ENCODE measurements at places on chromosomes 11 and 22.
A peak's percentile ranks its signal among the peaks of the same experiment; 100 is the strongest.

GRCh38 chr11:62757846-62758788, 3.3 kb upstream of the POLR2G start:
- no peak for DNase-seq

DNA sequence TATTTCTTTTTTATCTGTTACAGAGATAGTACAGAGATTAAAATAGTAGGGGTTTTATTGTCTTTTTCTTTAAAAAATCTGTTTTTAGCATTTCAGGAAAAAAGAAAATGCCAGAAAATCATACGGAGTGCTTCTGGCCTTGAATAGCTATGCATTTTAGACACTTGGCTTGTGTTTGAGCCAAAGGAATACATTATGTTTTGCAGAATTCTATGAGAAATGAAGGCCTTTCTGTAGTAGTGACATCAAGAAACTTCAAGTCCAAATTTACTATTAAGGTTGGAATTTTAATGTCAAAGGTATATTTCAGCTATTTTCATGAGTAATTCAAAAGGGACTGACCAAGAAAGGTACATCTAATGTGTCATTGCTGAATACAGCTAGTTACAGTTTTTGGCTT, 56.3 kb upstream of the DDI1 start:
- no peak for DNase-seq

DNA sequence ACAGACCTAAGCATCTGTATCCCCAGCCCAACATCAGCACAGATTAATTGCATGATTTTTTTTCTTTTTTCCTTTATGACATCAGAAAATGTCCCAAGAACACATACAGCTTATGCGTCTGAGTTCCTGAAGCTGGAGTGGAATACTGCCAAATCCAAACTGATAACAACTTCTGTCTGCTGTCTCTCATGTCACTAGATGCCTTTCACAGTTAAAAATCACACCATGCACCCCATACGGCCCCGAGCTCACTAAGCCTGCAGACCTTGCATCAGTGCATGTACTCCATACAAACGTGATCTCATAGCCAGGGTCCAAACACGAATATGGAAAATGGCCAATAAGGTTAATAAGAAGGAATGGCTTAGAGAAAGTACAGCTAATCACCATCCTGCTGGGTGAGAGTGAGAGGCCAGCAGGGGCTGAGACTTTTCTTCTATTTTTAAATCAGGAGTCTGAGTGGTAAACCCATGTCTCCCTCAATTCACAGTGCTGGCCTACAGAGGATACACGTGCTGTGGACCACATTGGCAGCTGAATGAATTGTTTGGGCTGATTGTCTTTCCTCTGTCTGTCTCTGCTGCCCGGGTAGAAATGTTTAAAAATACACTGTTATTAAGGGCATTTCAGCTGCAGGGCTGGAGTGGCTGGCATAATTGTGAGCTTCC, 350.6 kb upstream of the RAG2 start:
- DNase-seq: no peak

- no peak for DNase-seq
Observed at GRCh38 chr11:116240710-116241109, 532.1 kb downstream of the BUD13 start.

DNA sequence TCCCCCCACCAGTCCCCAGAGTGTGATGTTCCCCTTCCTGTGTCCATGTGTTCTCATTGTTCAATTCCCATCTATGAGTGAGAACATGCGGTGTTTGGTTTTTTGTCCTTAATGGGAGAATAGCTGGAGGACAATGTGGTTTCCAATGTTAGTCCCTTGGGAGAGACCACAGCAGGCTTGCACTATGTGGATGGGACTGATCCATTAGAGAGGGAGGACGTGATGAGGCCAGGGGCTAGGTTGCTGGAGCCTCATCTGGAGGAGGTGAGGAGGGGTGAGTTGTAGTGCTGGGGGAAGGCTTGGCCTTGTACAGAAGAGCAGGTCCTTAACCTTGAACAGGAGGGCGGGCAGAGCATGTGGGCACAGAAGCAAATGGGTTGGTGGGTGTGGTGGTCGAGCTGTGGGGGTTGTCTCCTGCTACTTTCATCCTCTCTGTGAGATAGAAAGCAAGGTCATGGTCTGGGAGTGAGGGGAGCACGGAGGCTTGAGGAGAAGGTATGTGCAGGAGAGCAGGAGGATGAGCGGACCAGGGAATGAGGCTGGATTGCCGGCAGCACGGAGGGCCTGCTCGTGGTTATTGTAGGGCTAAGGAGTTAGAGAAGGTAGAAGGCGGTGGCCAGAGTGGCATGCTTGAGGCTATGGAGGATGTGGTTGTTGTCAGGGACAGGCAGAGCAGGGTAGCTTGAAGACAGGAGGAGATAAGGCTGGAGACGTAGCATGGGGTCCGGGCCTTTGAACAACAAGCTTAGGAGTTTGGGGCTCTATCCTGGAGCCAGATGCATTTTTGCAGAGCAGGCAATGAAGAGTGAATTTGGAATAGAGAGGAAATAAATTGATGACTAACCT, 11.2 kb upstream of the SREBF2 start:
- DNase-seq: no peak

DNA sequence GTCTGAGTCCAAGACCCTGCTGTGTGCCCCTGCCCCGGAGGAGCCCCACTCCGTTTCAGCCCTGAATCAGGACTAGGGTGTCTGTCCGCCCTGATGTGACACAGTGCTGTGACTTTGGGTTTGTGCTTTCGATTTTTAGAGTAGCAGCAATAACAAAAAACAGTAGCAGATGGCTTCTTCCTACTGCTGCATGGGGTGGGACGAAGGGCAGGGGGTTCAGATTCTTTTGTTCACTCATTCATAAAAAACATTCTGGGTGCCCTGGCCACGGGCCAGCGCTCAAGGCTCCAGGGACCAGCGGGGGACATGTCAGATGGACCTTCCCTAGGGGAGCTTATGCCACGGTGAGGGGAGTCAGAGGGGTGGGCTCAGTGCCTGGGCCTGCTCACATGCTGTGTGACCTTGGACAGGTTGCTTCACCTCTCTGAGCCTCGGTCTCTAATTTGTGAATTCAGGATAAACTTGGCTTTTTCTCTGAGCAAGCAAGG, 24.6 kb upstream of the PRR5 start:
- DNase-seq: no peak

DNA sequence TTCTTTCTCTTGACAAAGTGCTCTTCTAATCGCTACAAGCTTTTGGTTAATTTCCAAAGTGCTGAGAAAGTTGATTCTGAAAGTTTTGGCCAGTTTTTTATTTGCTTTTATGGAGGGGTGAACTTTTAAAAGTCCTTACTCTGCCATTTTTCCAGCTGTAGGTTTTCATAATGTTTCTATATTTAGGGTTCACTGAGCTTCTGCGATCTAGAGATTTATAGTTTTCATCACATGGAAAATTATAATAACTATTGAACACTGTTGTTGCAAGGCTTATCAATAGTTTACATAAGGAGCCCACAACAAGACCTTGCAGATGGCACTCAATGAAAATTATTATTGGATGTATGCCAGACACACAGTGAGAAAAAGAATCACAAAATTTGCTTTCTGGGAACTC, 55.1 kb downstream of the DLG2 start:
- DNase-seq: no peak

GRCh38 chr22:43014316-43014868, 557 bp downstream of the PACSIN2 start:
- peak; percentile 28 for DNase-seq
